ENCODE measurements at places on chromosomes 1 and 21.

DNA sequence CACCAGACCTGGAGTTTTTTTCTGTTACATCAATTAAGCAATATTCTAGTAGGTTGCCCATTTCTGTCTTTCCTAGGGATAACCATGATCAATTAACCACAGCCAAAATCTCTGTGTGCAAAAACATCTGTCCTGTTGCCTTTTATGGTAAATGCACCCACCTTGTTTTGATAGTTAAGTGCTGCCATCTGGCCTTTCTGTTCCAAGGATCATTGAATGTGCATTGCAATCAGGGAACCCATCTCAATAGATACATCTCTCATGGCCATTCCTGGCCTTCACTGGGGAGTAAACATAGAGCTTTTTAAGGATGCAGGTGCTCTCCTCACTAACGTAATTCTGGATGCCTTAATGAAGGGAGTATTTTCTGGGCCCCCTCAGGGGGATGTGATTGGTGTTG, 111.8 kb upstream of the KIAA1614 start:
- DNase-seq, result no peak

DNA sequence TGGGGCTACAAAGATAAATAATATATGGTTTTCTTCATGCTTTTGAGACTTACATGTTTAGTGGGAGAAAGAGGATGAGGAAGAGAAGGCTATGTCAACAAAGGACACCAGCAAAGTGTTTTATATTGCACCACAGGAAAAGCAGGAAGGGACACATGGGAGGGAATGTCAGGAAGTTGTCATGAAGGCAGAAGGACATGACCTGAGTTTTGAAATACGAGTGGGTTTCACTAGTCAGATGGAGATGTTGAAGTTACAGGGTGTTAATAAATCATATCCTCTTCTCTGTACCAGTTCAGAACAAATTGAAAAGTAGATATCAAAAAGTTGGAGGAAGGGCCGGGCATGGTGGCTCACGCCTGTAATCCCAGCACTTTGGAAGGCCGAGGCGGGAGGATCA, 18.2 kb upstream of the AGO1 start:
- no peak for DNase-seq

GRCh38 chr1:232795497-232796053, 9.6 kb upstream of the MAP10 start:
- no peak for DNase-seq

DNA sequence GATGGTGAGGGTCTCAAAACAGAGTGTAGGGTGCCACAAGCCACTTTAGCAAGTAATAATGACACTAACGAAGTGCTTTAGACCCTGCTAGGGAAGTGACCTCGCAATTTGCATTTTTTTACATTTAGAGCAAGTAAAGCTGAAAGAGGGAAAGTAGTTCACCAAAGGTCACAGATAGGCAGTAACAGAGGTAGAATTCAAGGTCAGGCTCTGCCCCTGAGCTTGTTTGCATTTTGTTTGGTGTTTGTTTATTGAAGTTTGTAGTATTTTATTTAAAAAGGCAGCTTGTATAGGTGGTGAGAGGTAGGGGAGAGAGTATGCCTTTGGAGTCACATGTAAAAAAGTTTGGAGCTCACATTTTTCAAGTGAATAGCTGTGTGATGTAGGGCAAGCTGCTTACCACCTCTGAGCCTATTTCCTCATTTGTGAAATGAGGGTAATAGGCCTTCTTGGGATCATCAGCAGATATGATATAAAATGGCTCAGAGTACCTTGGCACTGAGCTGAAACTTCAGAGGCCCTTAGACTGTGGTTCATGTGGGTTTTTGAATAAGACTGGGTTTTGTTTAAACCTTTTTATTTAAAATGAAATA, 142.5 kb downstream of the TRABD2B start:
- DNase-seq, result no peak

DNA sequence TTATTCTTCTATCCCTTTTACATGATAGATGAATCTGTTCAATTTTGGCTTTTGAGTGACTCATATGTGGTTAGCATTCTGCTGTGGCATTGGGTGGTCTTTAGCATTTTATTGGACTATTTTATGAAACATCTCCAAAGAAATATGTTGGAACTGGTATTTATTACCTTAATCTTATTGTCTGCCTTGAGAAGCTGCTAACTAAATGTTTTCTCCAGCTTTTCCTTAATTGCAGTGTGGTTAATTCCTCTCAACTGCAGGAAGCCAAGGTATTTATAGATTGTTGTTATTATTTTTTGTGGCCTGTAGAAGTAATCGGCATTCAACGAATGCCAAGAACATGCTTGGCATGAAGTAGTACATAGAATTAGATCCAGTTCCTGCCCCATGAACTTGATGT, 64.1 kb downstream of the NOS1AP start:
- DNase-seq, result no peak

DNA sequence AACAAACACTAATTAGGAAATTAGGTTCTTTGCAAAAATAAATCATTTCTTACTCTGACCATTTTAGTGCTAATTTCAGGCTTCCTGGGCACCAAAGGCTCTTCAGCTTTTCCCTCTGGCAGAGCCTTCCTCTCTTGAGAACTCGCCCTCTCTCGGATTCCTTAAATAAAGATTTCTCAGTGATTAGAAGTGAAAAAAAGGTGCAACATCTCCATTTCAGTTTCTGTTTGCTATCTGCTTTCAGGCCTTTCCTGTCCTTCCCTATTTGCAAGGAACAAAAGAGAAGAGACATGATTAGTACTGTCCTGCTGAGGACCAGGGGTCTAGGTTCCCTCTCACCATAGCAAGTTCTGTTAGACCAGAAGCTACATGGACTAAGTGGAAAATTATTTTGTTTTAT, 27.8 kb upstream of the CACYBP start:
- no peak for DNase-seq

DNA sequence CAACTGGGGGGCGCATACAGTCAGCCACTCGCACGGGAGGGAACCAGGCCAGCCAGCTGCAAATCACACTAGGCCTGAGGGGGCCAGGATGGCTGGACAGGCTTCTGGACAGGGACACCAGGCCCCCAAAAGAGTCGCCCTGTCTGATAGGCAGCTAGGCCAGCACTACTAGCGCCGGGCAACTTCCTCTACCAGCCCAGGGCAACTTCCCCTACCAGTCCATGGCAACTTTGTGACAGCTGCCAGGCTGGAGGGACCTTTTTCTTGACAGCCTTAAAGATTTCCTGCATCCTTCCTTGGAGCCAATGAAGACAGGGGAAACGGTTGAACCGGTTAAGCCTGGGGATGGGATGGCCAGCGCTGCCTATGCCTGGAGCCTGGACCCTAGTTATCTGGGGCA, 5.1 kb downstream of the IFFO2 start:
- DNase-seq, result no peak

GRCh38 chr1:20074725-20075171, 4.8 kb downstream of the PLA2G5 start:
- DNase-seq, result no peak

DNA sequence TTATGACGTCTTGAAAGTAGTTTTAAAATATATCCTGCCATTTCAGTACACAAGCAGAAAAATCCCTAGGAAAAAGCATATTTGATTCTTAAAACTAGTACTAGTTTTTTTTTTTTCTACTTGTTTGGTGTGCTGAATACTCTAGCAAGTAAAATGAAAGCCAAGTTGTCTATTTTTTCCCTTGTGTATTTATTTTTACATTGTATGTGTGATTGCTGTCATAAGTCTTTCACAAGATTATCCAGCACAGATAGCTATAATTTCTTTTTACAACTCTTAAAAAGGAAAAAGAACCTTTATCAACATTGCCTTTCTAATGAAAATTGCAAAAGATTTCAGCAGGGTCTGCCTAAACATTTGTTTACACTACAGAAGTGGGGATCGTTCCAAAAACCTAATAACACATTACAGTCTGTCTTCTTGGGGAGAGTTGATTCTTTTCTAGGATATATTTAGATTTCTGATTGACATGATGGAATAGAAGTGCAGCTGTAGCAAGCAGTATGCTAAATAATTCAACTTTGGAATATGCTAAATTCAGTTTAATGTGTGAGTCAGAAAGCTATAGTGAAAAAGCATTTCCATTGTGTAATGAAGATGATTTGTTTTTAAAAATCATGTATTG, 2.5 kb downstream of the DR1 start:
- no peak for DNase-seq

- DNase-seq, result no peak
Measured at GRCh38 chr1:33512226-33513011, 40.0 kb downstream of the ZSCAN20 start.

DNA sequence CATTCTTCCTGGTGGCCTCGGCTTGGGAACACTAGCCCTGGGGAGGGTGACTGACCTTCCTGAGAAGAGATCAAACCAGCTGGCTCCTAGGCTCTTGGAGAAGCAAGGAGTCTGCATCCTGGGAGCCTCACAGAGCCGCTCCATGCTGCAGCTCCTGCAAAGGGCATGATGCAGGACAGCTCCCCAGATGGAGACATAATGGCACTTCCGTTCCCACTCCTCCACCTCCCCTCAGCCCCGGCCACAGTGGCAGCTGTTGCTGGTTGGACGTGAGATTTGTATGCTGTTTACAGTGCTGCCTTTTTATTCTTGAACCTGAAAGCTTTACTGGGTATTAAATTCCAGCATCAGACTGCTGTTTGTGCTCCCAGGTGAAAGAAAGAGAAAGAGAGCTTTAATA, 83.7 kb upstream of the CTTNBP2NL start:
- peak; percentile 32 for DNase-seq

GRCh38 chr1:67888216-67889106, 55.2 kb upstream of the GNG12 start:
- no peak for DNase-seq

- no peak for DNase-seq
Measured at GRCh38 chr1:100076319-100076718, 56.4 kb downstream of the SASS6 start.

DNA sequence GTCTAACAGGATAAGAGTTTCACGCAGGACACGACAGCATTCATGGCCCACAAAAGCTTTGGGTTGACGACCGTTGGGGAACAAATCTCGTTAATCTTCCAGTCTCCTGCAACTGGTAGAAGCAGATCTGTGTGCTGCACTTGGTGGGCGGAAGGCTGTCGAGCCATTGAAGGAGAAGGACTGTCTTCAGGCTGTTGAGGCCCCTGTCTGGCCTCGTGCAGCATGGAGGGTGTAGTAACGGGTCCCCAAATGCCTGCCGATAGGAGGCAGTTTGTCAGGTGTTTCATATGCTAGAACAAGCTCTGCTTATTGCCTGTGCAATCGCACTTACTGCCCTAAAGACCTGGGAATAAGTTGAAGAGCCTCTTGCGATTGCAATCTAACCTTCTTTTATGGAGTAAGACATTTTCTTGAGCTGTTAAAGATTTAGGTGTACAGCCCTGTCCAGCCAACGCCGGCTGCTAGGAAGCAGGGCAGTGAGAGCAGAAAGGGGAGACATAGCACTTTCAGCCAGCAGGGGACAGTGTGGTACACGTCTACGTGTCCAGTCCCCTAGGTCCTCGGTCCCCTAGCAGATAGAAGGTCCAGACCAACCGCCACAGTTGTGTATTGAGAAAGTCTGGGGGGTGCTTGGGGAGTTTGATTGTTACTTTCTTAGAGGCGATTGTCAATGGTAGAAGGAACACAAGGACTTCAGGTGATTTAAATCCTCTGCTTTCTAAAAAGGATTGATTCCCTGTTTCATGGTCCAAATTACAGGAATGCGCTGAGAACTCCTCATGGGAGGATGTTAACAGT, 102.3 kb upstream of the TMPRSS2 start:
- no peak for DNase-seq

DNA sequence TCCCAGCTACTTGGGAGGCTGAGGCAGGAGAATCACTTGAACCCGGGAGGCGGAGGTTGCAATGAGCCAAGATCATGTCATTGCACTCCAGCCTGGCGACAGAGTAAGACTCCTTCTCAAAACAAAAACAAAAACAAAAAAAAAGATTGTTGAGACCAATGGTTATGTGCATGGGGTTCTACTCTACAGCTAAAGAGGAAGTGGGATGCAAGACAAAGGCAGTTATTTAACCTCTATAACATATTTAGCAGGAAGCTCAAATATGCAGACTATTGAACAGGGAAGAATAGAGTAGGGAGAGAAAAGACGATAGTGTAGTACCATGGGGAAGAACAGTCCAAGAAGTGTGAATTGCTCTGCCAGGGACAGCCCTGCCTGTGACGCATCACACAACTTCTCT, 227.7 kb downstream of the SMYD3 start:
- DNase-seq, result no peak

DNA sequence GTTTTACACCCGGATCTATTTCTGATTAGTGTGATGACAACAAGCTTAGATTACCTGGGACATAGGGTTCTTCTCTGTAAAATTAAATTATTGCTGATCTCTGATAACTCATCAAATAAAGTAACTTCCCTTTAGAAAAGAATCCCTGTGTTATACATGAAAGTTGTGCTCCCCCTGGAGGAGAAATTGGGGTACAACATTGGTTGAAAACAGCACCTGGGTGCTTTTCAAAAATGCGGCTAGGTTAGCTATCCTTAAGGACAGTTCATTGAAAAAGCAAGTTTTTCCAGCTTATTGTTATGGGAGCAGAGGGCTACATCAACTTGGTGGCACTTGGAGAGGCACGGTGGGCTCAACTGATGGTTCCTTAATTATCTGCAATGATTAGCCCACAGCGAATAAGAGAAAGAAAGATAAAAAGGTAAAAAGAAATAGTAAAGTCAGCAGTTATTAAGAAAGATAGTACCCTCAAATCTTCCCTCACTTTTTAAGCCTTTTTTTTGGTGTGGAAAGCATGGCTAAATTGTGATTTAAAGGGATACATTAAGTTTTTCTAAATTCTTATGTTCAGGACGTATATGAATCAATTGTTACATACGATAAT, 97.8 kb downstream of the FMN2 start:
- DNase-seq, result no peak

- DNase-seq, result no peak
Measured at GRCh38 chr1:52917581-52917980, 4.0 kb downstream of the ECHDC2 start.

- DNase-seq, result no peak
Measured at GRCh38 chr1:231408528-231409094, 13.5 kb downstream of the EGLN1 start.

DNA sequence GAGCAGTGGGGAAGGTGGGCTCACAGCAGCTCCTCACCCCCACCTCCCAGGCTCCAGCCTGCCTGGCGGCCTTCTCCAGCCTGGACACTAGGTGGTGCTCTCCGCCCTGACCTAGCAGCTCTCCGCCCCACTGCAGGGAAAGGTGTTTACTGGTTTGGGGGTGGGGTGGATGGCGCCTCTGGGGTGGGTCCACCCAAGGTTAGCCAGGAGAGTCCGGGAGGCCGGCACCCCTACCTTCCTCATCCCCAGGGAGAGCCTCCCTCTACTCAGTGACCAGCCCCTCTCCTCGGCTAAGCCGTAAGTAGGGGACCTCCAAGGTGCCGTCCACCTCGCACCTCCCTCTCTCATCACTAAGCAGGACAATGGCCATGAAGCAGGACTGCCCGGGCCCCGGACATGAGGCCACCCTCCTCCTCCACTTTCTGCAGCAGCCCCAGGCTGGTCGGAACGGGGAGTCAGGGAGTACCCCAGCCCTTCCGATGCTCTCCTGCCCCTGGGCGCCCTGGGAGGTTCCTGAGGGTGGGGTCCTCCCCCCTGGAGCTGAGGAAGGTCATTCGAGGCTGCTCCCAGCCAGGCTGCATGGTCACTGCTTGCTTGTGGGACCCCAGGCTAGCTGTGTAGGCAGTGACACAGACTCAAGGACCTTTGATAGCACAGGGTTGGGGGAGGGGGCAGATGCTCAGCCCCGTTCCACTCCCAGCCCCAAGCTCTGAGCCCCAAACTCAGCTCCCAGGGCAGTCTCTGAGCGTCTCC, 101.4 kb upstream of the VAMP3 start:
- no peak for DNase-seq
